ENCODE measurements at places on chromosomes 3 and 15. TPM values are rescaled to one million over a fixed set of nuclear protein-coding genes. Genes with fewer than 3 reads are reported as not detected.

DNA sequence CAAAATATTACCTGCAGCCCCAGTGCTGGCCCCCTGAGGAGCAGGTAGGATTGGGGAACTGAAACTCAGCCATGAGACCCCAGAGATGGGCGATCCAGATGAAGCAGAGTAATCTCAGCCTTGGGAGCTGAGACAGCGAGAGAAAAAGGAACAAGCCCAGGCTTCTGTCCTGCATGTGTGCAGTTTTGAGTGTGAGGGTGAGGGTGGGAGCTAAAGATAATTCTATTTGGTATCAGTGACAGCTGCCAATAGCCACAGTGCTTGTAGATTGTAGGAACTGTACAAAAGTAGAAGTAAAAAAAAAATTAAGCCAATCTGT is 5.9 kb downstream of the ATP8B4 start:
- H3K4me3 ChIP-seq = no peak overlapping the region
- no peak for DNase-seq
- no peaks in the 10 kb centered on the region for H3K36me3 ChIP-seq
- no peaks in the 10 kb centered on the region for H3K4me1 ChIP-seq

DNA sequence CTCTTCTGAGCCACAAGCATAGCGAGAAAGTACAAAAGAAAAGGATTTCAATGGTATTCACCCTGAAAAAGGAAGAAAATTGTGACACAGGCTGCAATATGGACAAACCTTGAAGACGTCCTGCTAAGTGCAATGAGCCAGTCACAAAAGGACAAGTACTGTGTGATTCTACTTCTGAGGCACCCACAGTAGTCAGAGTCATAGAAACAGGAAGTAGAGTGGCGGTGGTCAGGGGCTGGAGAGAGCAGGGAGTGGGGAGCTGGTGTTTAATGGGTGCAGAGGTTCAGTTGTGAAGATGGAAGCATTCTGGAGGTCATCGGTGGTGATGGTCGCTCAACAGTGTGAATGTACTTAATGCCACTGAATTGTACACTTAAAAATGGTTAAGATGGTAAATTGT is 180.5 kb downstream of the APBA2 start:
- no peaks in the 10 kb centered on the region for H3K4me1 ChIP-seq
- H3K27me3 ChIP-seq = no peaks in the 10 kb centered on the region
- no peak overlapping the region for H3K4me3 ChIP-seq
- no peak for DNase-seq
- H3K27ac ChIP-seq = no peak overlapping the region

- DNase-seq = no peak
- H3K36me3 ChIP-seq = no peaks in the 10 kb centered on the region
- no peaks in the 10 kb centered on the region for H3K4me1 ChIP-seq
- H3K27me3 ChIP-seq = no peaks in the 10 kb centered on the region
- H3K4me3 ChIP-seq = no peak overlapping the region
Observed at GRCh38 chr3:41041462-41041861, 157.8 kb upstream of the CTNNB1 start.

GRCh38 chr3:172476347-172476746 is 28.1 kb upstream of the GHSR start:
- H3K27ac ChIP-seq = no peak overlapping the region
- H3K36me3 ChIP-seq = no peaks in the 10 kb centered on the region
- no peak overlapping the region for H3K4me3 ChIP-seq
- DNase-seq = no peak
- H3K27me3 ChIP-seq = no peaks in the 10 kb centered on the region

- no peaks in the 10 kb centered on the region for H3K4me1 ChIP-seq
- no peak for DNase-seq
- no peaks in the 10 kb centered on the region for H3K36me3 ChIP-seq
- H3K27ac ChIP-seq = no peak overlapping the region
- no peak overlapping the region for H3K4me3 ChIP-seq
- H3K27me3 ChIP-seq = no peaks in the 10 kb centered on the region
Observed at GRCh38 chr3:161051856-161052255, 53.3 kb downstream of the B3GALNT1 start.

DNA sequence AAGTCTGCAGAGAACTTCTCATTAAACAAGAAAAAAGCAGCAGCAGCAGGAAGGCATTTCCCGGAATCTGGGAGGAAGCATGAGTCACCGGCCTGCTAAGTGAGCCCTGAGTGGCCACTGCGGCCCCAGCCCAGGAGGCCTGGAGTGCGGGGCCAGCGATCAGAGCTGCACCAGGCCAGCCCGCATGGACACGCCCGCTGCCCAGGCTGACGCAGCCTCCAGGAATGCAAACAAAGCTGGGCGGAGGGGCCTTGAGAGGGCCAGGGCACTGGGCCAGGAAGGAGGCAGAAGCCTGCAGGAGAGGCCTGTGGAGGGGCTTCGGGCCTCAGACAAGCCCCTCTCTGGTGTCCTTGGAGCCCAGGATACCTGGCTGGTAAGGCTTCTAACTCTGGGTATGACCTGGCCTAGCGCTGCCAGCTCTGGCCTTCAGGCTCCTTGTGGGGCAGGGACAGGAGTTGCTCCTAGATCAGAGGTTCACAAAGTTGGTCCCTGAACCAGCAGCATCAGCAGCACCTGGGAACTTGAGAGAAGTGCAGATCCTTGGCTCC is 101.2 kb downstream of the SMAD6 start:
- no peak overlapping the region for H3K27ac ChIP-seq
- no peak overlapping the region for H3K4me3 ChIP-seq
- no peaks in the 10 kb centered on the region for H3K27me3 ChIP-seq
- H3K4me1 ChIP-seq = no peaks in the 10 kb centered on the region

- H3K27me3 ChIP-seq = no peaks in the 10 kb centered on the region
- no peak overlapping the region for H3K4me3 ChIP-seq
- H3K4me1 ChIP-seq = no peaks in the 10 kb centered on the region
Observed at GRCh38 chr3:119817071-119817470, 35.2 kb downstream of the NR1I2 start.

GRCh38 chr3:154059833-154060232 is 61.4 kb upstream of the ARHGEF26 start:
- no peak for DNase-seq
- peaks cover 4% of the 10 kb centered on the region for H3K4me1 ChIP-seq
- H3K4me3 ChIP-seq = no peak overlapping the region
- H3K27ac ChIP-seq = peak overlapping the region; percentile 94

GRCh38 chr3:153373606-153374005 is 211.6 kb downstream of the RAP2B start:
- H3K27me3 ChIP-seq = no peaks in the 10 kb centered on the region
- H3K36me3 ChIP-seq = no peaks in the 10 kb centered on the region
- no peak for DNase-seq
- no peak overlapping the region for H3K27ac ChIP-seq
- H3K4me3 ChIP-seq = no peak overlapping the region

- H3K36me3 ChIP-seq = no peaks in the 10 kb centered on the region
- H3K27me3 ChIP-seq = no peaks in the 10 kb centered on the region
- no peak for DNase-seq
- no peaks in the 10 kb centered on the region for H3K4me1 ChIP-seq
- no peak overlapping the region for H3K27ac ChIP-seq
Observed at GRCh38 chr15:91124132-91124531, 24.1 kb downstream of the SV2B start.

- H3K4me3 ChIP-seq = no peak overlapping the region
- no peak for DNase-seq
- no peak overlapping the region for H3K27ac ChIP-seq
- no peaks in the 10 kb centered on the region for H3K27me3 ChIP-seq
- H3K36me3 ChIP-seq = no peaks in the 10 kb centered on the region
Observed at GRCh38 chr3:13552857-13553652, 4.1 kb downstream of the FBLN2 start.

GRCh38 chr3:28667646-28668621 is 319.3 kb upstream of the AZI2 start:
- H3K4me1 ChIP-seq = peaks cover 6% of the 10 kb centered on the region
- H3K27me3 ChIP-seq = no peaks in the 10 kb centered on the region
- H3K36me3 ChIP-seq = no peaks in the 10 kb centered on the region
- H3K4me3 ChIP-seq = no peak overlapping the region

- no peak overlapping the region for H3K4me3 ChIP-seq
- no peaks in the 10 kb centered on the region for H3K4me1 ChIP-seq
- H3K27ac ChIP-seq = no peak overlapping the region
- no peaks in the 10 kb centered on the region for H3K27me3 ChIP-seq
Observed at GRCh38 chr15:90160781-90161727, 40.1 kb upstream of the SEMA4B start.

GRCh38 chr3:127211118-127212060 is 18.5 kb downstream of the PRR23E start:
- no peaks in the 10 kb centered on the region for H3K4me1 ChIP-seq
- no peak overlapping the region for H3K4me3 ChIP-seq
- H3K36me3 ChIP-seq = no peaks in the 10 kb centered on the region
- H3K27ac ChIP-seq = no peak overlapping the region

- no peak for DNase-seq
- H3K4me1 ChIP-seq = no peaks in the 10 kb centered on the region
Observed at GRCh38 chr3:159131376-159131775, 329.5 kb downstream of the MFSD1 start.

DNA sequence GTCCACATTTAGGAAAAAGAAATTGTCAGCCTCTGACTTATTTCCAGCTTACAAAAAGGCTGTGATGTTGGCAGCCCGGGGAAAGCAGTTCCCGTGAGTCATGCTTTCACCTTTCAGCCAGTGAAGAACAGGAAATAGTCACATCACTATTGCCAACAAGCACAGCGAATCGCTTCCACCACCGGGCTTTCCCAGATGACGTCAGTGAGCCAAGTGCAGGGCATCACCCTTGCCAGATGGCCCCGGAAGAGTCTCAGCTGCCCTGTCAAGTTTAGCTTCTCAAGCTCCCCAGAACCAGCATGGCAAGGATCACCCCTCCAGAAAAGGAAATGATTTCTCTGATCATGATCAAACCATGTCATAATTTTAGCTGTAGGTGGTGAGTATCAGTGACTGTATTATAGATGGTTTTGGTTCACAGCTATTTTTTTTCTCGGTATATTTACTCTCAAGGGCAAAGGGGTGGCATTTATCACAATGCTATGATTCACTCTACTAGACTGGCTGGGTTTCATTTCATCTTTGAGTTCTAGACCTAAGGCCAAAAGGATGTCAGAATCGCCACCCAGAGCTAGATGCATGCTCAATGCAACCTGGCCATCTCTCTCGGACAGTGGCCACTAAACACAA is 32.9 kb downstream of the B3GNT5 start:
- H3K27me3 ChIP-seq = no peaks in the 10 kb centered on the region
- peak overlapping the region; percentile 92 for H3K27ac ChIP-seq
- H3K4me3 ChIP-seq = no peak overlapping the region
- H3K4me1 ChIP-seq = no peaks in the 10 kb centered on the region
- peak; percentile 94 for DNase-seq
- no peaks in the 10 kb centered on the region for H3K36me3 ChIP-seq

- no peaks in the 10 kb centered on the region for H3K27me3 ChIP-seq
- no peak overlapping the region for H3K4me3 ChIP-seq
- H3K27ac ChIP-seq = no peak overlapping the region
- H3K4me1 ChIP-seq = peaks cover 6% of the 10 kb centered on the region
- no peak for DNase-seq
- no peaks in the 10 kb centered on the region for H3K36me3 ChIP-seq
Observed at GRCh38 chr3:52842424-52842823, 7.6 kb upstream of the MUSTN1 start.

DNA sequence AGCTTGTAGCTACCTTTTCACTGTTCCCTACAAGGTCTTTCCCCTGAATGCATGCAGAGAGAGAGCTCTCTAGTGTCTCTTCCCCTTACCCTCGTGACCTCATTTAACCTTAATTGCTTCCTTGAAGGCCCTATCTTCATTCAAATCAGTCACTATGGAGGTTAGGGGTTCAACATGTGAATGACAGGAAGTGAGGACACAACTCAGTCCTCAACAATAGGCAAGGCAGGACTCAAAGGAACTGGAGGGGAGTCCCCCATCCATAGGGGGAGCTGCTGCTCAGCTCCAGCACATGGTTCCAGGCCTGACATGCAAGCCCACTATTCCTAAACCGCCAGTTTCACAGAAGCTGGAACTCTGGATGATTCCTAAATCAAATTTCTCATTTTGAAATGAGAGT is 33.8 kb upstream of the GYG1 start:
- H3K36me3 ChIP-seq = no peaks in the 10 kb centered on the region
- no peak overlapping the region for H3K4me3 ChIP-seq
- peaks cover 6% of the 10 kb centered on the region for H3K4me1 ChIP-seq
- no peak for DNase-seq

- no peaks in the 10 kb centered on the region for H3K4me1 ChIP-seq
- peaks cover 3% of the 10 kb centered on the region for H3K36me3 ChIP-seq
- no peak overlapping the region for H3K27ac ChIP-seq
- H3K27me3 ChIP-seq = no peaks in the 10 kb centered on the region
- no peak for DNase-seq
Observed at GRCh38 chr15:87874896-87875711, 381.4 kb downstream of the NTRK3 start.

DNA sequence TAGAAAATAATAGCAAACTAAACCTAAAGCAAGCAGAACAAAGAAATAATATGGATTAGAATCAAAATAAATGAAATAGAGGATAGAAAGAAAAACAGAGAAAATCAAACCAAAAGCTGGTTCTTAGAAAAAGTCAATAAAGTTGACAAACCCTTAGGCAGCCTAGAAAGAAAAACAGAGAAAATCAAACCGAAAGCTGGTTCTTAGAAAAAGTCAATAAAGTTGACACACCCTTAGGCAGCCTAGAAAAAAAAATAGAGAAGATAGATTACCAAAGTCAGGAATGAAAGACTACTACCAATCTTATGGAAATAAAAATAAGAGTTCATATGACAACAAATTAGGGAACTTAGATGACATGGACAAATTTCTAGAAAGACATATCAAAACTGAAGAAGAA is 142.4 kb downstream of the LRRC28 start:
- no peak overlapping the region for H3K4me3 ChIP-seq
- no peaks in the 10 kb centered on the region for H3K4me1 ChIP-seq
- H3K27me3 ChIP-seq = no peaks in the 10 kb centered on the region
- no peaks in the 10 kb centered on the region for H3K36me3 ChIP-seq

- DNase-seq = no peak
- no peaks in the 10 kb centered on the region for H3K36me3 ChIP-seq
Observed at GRCh38 chr3:67312155-67312554, 314.0 kb downstream of the KBTBD8 start.

DNA sequence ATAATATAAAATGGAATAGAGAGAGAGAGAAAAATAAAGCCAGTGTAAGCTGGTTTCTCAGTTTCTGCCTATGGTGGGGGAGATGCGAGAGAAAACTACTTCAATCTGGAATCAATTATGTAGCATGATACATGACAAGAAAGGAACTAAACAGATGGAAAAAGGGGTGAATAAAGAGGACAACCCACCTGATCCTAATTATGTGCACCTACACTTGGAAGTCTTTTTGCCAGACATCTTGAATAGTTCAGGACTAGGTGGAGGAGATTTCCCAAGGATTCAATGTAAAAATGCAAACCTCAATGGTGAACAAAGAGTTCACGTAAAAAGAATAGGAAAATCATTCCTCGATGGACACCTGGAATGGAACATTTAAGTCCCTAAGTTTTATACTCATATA is 524.4 kb upstream of the RGMA start:
- no peaks in the 10 kb centered on the region for H3K27me3 ChIP-seq
- no peaks in the 10 kb centered on the region for H3K4me1 ChIP-seq
- H3K36me3 ChIP-seq = no peaks in the 10 kb centered on the region
- no peak for DNase-seq

SNTN gene
- not detected for total RNA-seq

LRRC31 gene
- not detected for total RNA-seq

GRK7 gene
- total RNA-seq = not detected

C3orf22 gene
- not detected for total RNA-seq

ATP13A5 gene
- not detected for total RNA-seq

ERICH6 gene
- 0.18 TPM for total RNA-seq

CCR8 gene
- total RNA-seq = not detected

CNTN3 gene
- 9.8 TPM for total RNA-seq

CCR3 gene
- total RNA-seq = not detected

PROK2 gene
- 3.8 TPM for total RNA-seq

FAM3D gene
- not detected for total RNA-seq

KLF13 gene
- 31.3 TPM for total RNA-seq

ABI3BP gene
- total RNA-seq = 389 TPM

Measured in aorta (tissue), 5 donors.